ENCODE measurements at places on chromosomes 3 and 15.

DNA sequence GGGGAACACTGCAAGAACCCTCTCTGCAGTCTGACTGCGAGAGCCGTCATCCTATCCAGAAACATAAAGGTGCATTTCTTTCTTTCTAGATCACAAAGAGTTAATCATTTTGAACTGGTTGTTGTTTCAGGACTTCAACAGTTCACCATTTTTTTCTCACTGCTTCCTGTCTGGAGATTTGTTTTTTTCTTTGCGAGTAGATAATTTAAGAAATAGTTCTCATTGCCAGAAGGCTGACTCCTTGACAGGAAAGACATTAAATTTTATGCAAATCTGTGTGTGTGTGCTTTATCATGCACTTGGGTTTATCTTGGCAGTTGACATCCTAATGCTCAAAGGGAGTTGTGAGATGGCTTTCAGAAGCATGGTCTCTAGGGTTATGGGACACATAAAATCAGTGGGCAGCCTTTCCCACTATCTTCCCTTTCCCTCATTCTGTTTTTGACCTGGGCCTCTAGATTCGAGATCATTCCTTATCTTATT is 123.5 kb upstream of the TBL1XR1 start:
- no peak for DNase-seq

GRCh38 chr15:93929375-93930094 is 301.8 kb upstream of the MCTP2 start:
- DNase-seq, result peak; percentile 71

- DNase-seq, result no peak
Observed at GRCh38 chr3:116667324-116667723, 42.3 kb upstream of the TUSC7 start.

DNA sequence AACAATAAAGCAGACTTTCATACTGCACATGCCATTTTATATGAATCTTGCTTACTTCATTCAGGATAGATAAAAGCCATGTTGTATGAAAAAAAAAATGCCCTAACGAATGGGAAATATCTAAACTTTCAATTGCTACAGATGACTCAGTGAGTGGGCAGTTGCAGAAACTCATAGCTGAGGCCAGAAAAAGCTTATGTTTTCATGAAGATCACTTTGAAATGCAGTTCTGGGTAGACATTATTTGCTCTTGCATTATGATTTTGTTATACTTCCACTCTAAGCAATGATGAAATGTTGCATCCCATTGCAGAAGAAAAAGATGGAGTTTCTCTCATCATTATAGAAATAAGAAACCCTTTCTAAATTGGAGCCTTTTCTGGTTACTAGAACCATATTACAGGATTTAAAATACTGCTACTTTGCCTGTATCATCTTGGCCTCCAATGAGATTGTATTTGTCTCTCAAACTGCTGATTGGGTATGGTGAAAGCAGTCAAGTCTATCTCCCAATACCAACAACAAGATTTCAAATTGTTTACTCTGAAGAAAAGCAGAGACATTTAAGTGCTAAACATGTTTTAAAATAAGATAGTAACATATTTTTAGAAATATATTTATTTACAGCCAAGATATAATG is 17.0 kb downstream of the PEAK1 start:
- DNase-seq, result no peak

DNA sequence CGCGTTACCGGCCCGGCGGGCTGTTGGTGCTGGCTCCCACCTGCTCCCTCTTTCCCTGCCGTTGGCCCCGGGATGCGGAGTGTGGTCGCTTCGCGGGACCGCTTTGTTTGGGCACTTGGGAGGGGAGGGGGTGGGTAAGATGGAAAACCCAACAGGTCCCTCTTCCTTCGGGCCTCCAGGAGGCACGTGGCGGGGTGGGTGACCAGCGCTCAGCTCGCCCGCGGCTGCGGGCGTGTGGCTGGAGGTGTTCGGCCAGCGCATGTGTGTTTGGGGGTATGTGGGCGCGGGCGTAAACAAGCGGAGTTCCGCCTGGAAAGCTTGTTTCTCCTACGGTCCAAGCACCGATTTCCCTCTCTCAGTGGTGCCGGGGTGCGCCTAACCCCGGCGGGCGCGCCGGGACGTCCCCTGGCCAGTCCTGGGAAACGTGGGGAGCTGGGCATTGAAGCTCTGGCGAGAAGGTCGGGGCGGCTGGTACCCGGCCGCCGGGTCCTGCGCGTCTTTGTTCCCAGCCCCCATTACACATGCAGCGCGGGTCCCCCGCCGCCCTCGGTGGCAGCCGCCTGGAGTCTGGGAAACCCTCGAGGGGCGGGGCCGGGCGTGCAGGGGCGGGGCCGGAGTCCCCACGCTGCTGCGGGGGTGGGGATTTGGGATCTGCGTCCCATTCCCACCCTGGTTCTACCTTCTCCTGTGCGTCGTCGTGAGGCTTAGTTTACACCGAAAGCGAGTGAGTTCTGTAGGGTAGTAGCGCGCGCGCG is 1.4 kb downstream of the ACVR2B start:
- peak; percentile 83 for DNase-seq

GRCh38 chr3:62574266-62574898 is 201.0 kb upstream of the FEZF2 start:
- DNase-seq, result no peak

- DNase-seq, result no peak
Observed at GRCh38 chr3:7447197-7447769, 586.4 kb downstream of the GRM7 start.

- no peak for DNase-seq
Observed at GRCh38 chr3:172223870-172224269, 184.5 kb downstream of the FNDC3B start.

DNA sequence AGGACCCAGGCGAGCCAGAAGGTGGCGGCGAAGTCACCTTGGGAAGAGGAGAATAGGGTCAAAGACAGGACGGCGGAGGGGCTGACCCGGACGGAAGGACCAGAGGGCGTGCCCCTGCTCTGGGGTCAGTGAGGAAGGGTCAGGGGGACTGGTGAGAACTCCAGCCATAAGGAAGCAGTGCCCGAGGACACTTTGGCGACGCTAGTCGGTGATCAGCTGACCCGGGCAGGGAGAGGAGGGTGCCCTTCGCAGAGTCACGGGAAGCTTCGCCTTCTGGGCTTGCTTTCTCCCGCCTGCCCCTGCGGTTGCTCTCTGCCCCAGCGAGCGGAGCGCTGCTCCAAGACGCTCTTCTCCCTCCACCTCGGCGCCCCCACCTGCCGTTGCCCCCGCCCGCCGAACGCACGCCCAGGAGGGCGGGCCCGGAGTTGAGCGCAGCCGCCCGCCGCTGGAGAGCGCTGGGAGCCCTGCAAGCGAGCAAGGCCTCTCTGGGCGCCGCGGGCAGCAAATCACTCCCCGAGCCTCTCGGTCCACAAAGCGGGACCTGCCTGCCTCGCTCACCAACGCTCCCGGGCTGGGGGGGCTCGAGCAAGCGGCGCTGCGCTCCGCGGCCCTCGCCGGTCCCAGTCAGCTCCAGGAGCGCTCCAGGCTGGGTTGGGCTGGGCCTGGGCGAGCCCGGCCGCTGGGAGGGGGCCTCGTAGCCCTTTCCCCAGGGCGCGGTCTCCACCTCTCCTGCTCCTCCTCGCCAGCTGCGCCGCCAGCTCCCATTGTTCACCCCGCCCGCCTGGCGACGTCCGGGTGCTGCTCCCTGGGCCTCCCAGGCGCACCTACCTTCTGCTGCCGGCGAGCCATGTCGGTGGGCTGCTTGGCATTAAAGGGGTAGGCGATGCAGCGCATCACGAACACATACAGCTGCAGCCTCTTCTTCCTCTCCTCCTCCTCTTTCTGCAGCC is 1.2 kb downstream of the CADPS start:
- DNase-seq, result no peak

DNA sequence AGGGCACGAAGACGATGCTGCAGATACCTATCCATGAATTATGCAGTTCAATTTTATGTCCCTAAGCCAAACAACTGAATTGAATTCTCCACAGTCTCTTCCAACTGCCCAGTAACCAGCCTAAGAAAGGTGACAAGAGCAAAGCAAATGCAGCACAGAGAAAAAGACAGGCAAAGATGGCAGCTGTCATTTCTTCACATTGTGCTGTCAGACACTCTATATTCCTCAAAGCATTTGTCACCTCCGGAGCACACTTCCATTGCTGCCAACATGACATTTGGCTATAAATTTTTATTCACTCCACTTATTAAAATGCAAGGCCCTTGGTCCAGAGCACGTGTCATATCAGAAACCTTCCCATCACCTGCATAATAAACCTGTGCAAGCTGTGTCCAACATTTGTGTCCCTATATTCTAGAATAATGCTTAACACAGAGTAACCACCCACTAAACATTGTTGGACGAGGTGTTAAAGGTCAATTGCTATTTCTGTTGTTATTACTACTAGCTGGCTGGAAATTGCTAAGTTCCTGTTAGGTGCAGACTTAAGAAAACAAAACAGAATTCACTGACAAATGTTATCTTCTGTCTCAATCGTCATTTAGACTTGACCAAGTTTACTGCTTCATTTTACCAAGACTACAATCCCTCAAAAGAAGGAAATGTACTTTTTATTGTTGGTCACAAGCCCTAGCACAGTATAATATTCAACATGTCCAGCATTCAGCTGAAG is 89.7 kb downstream of the MAGI1 start:
- no peak for DNase-seq

DNA sequence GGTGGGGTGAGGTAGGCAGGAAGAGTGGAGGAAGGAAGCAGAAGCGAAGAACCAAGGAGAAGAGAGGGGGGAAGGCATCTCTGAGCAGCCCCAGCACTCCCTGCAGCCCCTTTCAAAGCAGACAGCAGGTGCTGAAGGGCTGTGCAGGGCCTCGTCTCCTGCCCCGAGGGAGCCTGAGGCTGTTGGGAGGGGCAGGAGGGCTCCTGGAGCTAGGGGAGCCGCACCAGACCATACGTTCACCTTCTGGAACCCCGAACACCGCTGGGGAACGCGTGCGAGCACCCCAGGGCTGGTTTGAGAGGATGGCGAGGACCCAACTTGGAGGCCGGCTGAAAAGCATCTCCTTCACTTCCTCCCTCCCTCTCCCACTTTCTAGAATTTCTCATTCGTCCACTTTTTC is 259.8 kb downstream of the FAM43A start:
- DNase-seq, result no peak

- no peak for DNase-seq
Observed at GRCh38 chr15:64808785-64809453, 16.5 kb downstream of the PIF1 start.

All from ascending aorta (tissue), 2 donors.